Testis (tissue), 5 donors: ENCODE measurements at places on chromosomes 11 and 22. TPM values are rescaled to one million over a fixed set of nuclear protein-coding genes. Genes with fewer than 3 reads are reported as not detected.

SNU13 gene
- polyA plus RNA-seq = 302 TPM

OR8D4 gene
- polyA plus RNA-seq = not detected

SLC22A6 gene
- polyA plus RNA-seq = not detected

IGLL5 gene
- 9.8 TPM for polyA plus RNA-seq

MYBPC3 gene
- polyA plus RNA-seq = 1.7 TPM

TRIM5 gene
- 8.8 TPM for polyA plus RNA-seq

MED15 gene
- 71.0 TPM for polyA plus RNA-seq

- peak overlapping the region; percentile 76 for H3K4me3 ChIP-seq
- no peaks in the 10 kb centered on the region for H3K27me3 ChIP-seq
- no peaks in the 10 kb centered on the region for H3K4me1 ChIP-seq
- no peaks in the 10 kb centered on the region for H3K36me3 ChIP-seq
Observed at GRCh38 chr11:6233984-6234386, 451 bp downstream of the FHIP1B start.

GRCh38 chr11:62552485-62553079 lies 6.0 kb upstream of the AHNAK start:
- no peak for DNase-seq
- no peaks in the 10 kb centered on the region for H3K36me3 ChIP-seq
- H3K4me1 ChIP-seq = peaks cover 78% of the 10 kb centered on the region
- peak overlapping the region; percentile 89 for H3K27ac ChIP-seq
- no peak overlapping the region for H3K4me3 ChIP-seq
- no peaks in the 10 kb centered on the region for H3K27me3 ChIP-seq

DNA sequence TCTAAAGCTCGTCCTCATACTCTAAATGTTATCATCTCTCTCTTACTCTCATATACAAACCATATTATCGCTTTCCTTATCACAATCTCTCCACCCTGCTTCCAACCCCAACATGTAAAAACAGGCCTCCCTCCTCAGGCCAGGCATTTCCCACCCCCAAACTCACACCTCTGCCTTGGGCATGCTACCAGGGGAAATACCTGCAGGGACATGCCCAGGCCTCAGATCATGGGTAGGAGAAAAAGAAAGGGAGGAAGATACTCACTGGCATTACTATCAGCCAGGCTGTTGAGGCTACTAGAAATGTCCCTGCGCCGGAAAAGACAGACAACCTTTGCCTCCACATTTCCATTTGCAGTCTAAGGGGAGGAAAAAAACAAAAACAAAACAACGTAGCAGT lies 1.8 kb downstream of the MTA2 start:
- no peaks in the 10 kb centered on the region for H3K36me3 ChIP-seq
- no peak for DNase-seq
- no peak overlapping the region for H3K4me3 ChIP-seq

- DNase-seq = no peak
- H3K27ac ChIP-seq = no peak overlapping the region
- no peaks in the 10 kb centered on the region for H3K27me3 ChIP-seq
- H3K36me3 ChIP-seq = no peaks in the 10 kb centered on the region
Observed at GRCh38 chr11:22433094-22433455, 94.9 kb downstream of the SLC17A6 start.
